ENCODE measurements at places on chromosomes 16 and 17.

GRCh38 chr16:56048425-56049105 lies 142.7 kb upstream of the GNAO1 start:
- DNase-seq, result no peak

DNA sequence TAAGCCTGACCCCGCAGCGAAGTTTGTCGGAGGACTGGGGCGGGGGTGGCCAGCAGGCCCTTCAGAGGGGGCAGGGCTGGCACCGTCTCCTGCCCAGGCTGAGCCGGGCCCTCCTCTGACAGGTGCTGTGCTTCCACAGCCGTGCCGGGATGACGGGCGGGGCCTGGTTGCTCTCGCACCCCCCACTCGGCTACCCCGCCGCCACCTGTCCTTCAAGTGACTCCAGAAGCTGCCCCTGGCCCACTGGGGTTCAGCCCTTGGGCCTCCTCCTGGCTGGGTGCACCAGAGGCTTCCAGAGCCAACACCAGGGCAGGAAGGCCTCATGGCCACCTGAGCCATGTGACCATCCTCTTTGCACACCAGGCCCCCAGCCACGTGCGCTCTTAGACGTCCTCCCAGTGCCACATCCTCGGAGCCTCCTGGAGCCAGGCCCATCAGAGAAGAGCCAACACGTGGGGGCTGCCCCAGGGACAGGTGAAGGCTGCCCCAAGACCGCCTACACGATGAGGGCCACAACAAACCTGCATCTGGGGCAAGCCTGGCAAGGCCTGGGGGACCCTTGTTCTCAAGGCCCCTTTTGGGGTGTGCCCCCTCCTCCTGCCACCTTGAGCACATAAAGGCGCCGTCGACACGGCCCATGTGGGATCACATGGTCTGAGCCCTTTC lies 7.2 kb downstream of the PDIA2 start:
- DNase-seq, result no peak

DNA sequence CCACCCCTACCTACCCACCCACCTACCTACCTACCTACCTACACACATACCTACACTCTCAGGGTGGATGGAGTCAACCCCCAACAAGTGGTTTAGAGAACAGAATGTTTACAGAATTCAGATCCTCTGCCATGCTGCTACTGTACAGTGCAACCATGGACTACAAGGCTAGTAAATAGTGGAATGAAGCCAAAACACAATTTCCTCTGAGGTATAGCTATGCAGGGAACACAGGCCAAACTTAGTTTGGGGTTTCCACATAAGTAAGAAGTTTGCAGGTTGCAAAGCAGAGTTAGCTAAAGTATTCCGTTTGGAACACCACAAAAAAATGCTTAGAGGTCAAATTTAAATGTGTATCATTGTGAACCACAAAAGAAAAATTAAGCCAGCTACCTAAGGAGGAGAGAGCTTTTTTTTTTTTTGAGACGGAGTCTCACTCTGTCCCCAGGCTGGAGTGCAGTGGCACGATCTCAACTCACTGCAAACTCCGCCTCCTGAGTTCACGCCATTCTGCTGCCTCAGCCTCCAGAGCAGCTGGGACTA lies 2.7 kb upstream of the AP1G1 start:
- DNase-seq, result no peak

DNA sequence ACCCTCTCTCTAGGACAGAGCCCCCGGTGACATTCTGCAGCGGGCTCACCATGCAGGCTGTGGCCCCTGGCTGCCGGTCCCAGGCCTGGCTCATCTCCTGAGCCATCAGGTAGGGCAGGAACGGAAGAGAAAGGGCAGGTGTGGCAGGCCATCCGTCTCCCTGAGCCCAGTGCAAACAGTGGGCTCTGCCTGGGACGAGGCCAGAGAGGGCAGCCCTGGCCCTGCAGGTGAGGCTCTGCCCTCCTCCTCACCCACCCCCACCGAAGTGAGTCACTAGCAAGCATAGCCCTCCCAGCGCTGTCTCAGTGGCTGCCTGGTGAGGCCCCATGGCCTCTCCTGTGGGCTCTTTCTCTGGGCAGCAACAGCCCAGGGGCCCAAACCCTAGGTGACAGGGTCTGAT lies 14.5 kb downstream of the OTOP3 start:
- no peak for DNase-seq

- DNase-seq, result no peak
Observed at GRCh38 chr16:79869304-79870015, 268.9 kb upstream of the MAF start.

DNA sequence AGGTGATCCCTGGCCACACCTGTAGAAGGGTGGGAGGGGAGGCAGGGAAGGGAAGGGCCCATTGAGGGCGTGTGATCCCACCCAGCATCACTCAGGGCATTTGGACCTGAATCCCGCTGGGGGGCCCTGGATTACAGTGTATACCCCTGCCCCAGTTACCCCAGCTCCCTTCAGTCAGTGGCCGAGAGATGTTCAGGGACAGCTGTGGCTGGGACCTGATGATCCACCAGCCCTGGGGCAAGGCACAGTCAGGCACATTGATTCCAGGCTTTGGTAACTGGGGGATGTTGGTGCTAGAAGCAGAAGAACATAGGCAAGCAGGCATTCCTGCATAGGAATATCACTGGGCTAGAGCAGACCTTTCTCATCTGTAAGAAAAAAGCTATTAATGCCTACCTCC lies 170.3 kb downstream of the FOXL1 start:
- no peak for DNase-seq

DNA sequence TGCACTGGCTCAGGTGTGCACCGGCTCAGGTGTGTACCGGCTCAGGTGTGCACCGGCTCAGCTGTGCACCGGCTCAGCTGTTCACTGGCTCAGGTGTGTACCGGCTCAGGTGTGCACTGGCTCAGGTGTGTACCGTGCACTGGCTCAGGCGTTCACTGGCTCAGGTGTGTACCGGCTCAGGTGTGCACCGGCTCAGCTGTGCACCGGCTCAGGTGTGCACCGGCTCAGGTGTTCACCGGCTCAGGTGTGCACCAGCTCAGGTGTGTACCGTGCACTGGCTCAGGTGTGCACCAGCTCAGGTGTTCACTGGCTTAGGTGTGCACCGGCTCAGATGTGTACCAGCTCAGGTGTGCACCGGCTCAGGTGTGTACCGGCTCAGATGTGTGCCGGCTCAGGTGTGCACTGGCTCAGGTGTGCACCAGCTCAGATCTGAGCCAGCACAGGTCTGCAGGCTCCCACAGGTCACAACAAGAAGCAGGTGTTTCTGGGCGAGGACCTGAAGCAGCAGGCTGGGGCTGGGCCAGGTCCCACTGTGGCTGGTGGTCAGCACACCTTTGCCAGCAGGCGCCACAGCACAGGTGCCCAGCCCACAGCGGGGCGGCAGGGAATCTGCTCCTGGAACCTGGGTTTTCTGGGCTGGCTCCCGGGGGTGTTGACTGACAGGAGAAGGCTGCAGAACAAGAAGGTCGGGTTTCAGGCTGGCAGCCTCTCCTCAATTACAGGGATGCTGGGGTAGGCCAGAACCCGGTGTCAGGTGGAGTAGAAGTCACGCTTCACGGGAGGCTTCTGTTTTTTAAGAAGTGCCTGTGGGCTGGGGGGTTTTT lies 17.2 kb downstream of the METRNL start:
- DNase-seq, result no peak

- DNase-seq, result peak; percentile 89
Observed at GRCh38 chr17:58249270-58250133, 11.1 kb downstream of the LPO start.

GRCh38 chr16:75264457-75264998 lies 13.1 kb upstream of the BCAR1 start:
- no peak for DNase-seq

GRCh38 chr16:84502581-84502980 lies 1.9 kb downstream of the MEAK7 start:
- DNase-seq, result no peak

DNA sequence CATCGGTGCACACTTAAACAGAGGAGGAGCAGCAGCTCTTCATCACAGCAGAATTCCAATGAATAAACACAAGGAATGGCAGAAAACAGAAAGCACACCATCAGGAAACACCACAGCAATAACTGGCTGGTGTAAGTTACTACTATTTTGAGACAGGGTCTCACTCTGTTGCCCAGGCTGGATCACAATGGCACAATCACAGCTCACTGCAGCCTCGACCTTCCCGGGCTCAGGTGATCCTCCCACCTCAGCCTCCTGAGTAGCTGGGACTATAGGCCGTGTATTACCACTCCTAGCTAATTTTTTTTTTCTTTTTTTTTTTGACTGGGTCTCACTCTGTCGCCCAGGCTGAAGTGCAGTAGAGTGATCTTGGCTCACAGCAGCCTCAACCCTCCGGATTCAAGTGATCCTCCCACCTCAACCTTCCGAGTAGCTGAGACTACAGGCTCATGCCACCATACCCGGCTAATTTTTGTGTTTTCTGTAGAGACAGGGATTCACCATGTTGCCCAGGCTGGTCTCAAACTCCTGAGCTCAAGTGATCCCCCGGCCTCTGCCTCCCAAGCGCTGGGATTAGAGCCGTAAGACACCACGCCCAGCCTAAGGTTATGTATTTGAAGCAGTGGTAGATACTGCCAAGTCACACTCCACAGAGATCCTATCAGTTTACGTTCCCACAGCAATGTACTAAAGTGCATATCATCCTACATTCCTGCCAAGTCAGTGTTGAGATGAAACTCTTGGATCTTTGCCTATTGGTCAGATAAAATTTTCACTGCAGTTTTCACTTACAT lies 20.7 kb downstream of the TRAP1 start:
- no peak for DNase-seq

- peak; percentile 90 for DNase-seq
Observed at GRCh38 chr16:27222249-27223225, 19.2 kb downstream of the KDM8 start.

GRCh38 chr16:2429771-2430663 lies 770 bp downstream of the CCNF start:
- DNase-seq, result no peak

- no peak for DNase-seq
Observed at GRCh38 chr16:12147681-12148080, 171.1 kb downstream of the SNX29 start.

- peak; percentile 34 for DNase-seq
Observed at GRCh38 chr16:78505544-78506366, 406.3 kb downstream of the WWOX start.

GRCh38 chr17:77129568-77130301 lies 11.0 kb upstream of the SEC14L1 start:
- no peak for DNase-seq

DNA sequence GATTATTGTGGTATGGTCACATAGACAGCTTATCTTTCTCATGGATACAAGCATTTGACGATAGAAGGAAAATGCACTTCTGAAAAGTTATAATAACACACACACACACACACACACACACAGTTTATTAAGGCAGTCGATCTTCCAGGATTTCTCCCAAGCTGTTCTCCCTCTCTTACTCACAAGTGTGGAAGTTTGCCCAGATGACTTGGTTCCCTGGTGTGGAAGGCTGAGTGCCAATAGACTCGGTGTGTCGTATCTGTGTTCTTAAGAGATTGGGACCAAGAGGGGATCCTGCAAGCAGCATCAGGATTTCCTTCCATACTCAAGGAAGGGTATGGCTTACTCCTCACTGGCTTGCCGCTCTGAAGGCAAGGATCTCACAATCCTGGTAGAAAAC lies 279.6 kb downstream of the HS3ST3B1 start:
- DNase-seq, result no peak

DNA sequence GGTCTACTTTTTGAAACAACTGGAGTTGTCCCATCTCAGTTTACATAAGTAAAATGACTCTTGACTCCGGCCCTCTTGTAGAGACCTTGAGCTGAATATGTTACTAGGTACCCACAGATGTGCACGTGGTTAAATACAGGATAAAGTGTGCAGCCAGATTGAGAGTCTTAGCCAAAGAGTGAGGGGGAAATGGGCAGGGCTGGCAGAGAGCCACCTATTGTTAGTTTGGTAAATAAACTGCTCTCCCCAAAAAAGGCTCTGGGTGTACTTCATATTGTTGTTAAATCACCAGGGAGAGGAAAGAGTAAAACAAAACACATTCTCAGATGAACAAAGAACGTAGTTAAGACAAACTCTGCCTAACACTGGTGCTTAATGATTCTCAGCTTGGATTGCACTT lies 20.3 kb downstream of the G6PC1 start:
- no peak for DNase-seq

DNA sequence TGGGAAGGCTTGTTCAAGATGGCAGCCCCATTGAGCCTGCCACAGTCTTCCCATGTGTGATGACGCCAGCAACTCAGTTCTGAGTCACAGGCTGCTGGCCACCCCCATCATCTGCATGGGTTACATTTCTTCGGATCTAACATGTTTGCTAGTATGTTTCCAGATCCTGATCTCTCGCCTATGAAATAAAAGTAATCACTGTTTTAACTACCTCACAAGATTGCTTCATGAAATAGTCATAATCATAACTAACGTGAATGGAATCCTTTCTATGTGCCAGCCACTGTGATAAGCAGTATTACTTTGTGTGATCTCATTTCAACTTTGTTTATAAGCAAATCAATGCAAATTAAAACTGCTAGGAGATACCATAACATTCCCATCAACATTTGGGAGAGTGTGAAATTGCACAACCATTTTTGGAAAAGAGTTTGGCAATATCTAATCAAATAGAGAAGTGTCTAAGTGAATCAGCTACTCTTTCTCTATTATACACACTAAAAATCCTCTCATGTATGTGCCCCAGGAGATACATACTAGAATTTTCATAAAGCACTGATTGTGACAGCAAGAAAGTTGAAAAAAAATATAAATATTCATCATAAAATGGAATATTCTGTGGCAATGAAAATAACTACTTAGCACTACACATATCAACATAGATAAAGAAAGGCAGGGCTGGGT lies 300.2 kb upstream of the IRX5 start:
- DNase-seq, result no peak

DNA sequence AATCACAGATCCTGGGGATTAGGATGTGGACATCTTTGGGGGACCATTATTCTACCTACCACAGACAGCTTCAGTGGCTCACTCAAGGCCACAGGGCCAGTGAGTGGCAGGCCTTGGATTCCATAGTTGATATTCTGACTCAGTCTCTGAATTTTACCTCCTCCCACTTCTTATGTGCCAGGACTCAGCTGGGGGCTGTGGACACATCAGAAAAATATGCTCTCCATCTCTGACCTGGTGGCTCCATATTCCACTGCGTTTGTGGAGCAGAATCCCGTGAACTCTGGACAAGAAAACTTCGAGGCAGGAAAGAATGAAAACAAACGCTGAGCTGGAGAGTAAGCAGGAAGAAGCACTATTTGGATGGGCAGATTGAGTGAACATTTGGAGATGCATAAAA lies 301.8 kb upstream of the MAF start:
- no peak for DNase-seq

DNA sequence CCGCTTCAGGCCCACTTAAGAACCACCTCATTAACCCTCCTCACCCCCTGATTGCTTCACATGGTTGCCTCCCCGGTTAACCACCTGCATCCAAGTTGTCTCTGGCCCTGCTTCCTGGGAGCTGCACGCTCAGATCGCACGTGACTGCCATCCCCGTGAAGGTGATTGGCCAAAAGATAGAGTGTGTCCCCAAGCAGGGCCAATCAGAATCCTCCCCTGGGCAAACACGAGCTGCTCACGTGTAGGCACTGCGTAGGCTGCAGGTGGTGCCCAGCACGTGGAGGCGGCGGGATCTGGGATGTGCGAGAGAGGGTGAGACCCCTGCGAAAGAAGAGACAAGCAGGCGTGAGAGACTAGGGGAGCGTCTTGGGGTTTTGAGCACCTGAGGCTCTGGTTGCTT lies 111.8 kb upstream of the CRHR1 start:
- DNase-seq, result no peak

GRCh38 chr17:58308173-58308984 lies 20.2 kb downstream of the TSPOAP1 start:
- DNase-seq, result no peak

GRCh38 chr16:56974549-56975300 lies 13.0 kb downstream of the CETP start:
- DNase-seq, result no peak

Data from AG08395 (cell line).